Prostate gland (tissue), 2 donors: ENCODE measurements at places on chromosomes 11 and 22. TPM values are rescaled to one million over a fixed set of nuclear protein-coding genes. Genes with fewer than 3 reads are reported as not detected.

The SMTNL1 gene
- total RNA-seq: 1.4 TPM

The LDHAL6A gene
- 0.23 TPM for total RNA-seq

DNA sequence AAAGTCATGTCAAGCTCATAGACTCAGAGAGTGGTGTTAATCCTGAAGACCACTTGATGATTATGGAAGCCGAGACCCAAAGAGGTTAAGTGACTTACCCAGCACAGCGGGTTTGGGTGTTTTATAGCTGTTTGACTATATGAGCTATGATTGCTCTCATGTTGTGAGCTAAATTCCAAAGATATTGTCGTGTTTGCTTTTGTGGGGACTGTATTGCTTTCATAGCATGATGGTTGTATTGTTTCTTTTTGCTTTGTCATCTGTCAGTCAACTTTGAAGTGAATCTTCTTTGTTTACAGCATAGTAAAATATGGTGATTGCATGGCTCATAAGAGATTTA is 23.7 kb downstream of the NF2 start:
- H3K36me3 ChIP-seq: no peaks in the 10 kb centered on the region
- H3K4me3 ChIP-seq: no peak overlapping the region
- no peak for DNase-seq
- peaks cover 5% of the 10 kb centered on the region for H3K4me1 ChIP-seq
- no peaks in the 10 kb centered on the region for H3K27me3 ChIP-seq

DNA sequence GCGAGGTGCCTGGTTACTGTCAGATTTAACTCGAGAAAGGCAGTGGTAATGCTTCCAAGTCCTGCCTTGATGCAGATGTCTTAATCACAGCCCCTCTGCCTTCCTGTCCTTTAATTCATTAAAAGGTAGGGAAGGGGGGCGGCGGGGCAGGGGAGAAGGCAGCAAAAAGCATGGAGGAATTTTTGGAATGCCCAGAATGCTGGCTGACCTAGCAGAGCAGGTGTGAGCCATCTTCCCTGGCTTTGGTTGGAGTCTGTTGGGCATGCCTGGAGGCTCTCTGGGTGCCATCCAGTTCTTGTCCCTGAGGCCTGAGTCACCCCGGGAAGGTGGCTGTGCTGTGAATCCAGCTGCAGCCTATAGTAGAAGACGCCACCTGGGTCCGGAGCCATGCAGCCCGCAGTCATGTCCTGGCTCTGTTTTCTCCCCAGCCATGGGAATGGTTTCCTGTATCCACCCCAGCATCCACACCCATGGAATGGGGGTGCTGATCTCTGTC is 15.6 kb downstream of the KIAA1671 start:
- no peaks in the 10 kb centered on the region for H3K36me3 ChIP-seq
- H3K4me3 ChIP-seq: no peak overlapping the region
- H3K27me3 ChIP-seq: no peaks in the 10 kb centered on the region
- peak overlapping the region; percentile 89 for H3K27ac ChIP-seq
- peaks cover 14% of the 10 kb centered on the region for H3K4me1 ChIP-seq

The PAAF1 gene
- 28.3 TPM for total RNA-seq

The KRTAP5-4 gene
- not detected for total RNA-seq

The MYBPC3 gene
- total RNA-seq: not detected

The KIF18A gene
- total RNA-seq: 3.8 TPM

- H3K27me3 ChIP-seq: no peaks in the 10 kb centered on the region
- DNase-seq: no peak
- H3K36me3 ChIP-seq: no peaks in the 10 kb centered on the region
- H3K27ac ChIP-seq: no peak overlapping the region
Observed at GRCh38 chr22:30673136-30673535, 5.5 kb upstream of the DUSP18 start.

DNA sequence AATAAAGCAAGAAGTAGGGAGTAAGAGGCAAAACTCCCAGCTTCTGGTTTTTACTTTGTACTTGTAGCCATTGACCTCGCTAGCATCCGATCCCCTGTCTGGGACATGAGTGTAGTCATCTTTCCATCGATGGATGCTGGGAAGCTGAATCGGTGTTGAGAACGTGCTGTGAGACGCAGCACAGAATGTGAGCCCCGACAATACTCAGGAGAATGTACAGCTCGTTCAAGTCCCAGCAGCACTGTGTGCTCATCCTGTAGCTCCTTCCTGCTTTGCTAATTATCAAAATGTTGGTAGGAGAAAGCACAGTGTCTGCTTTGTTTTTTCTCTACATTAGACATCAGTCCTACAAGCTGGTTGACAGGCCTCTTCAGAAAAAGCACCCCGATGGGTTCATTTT is 56.6 kb downstream of the JAM3 start:
- no peaks in the 10 kb centered on the region for H3K36me3 ChIP-seq
- peak overlapping the region; percentile 29 for H3K27ac ChIP-seq
- peak overlapping the region; percentile 17 for H3K4me3 ChIP-seq
- H3K27me3 ChIP-seq: no peaks in the 10 kb centered on the region
- no peaks in the 10 kb centered on the region for H3K4me1 ChIP-seq

DNA sequence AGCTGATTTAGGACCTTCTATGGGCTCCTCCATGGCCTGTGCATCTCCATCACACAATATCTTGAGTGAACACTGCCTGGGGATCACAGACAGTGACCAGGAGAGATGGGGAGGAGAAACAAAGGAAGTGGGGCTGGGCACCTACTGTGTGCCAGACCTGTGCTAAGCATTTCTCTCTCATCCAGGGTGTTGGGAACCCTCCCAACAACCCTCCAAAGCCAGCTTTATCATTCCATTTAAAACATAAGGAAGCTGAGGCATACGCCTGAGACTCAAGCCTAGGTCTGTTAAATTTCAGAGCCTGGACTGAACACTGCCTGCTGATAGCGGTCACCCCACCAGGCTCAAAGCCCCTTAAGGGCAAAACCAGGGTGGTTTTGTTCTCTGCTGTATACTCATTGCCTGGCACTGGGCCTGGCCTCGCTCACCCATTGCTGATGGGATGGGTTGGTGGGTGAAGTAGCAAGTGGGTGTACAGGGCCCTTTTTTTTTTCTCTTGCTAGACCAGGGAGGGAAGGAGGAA is 130.1 kb downstream of the MN1 start:
- H3K27me3 ChIP-seq: no peaks in the 10 kb centered on the region
- H3K4me3 ChIP-seq: no peak overlapping the region
- no peak for DNase-seq

The CTSW gene
- 1.8 TPM for total RNA-seq

The IRAG1 gene
- 14.7 TPM for total RNA-seq

GRCh38 chr22:22789922-22790845 is 97.4 kb upstream of the IGLL5 start:
- H3K36me3 ChIP-seq: no peaks in the 10 kb centered on the region
- H3K27ac ChIP-seq: no peak overlapping the region
- no peaks in the 10 kb centered on the region for H3K27me3 ChIP-seq
- DNase-seq: no peak

The IFITM5 gene
- total RNA-seq: not detected

The EXPH5 gene
- total RNA-seq: 17.3 TPM

DNA sequence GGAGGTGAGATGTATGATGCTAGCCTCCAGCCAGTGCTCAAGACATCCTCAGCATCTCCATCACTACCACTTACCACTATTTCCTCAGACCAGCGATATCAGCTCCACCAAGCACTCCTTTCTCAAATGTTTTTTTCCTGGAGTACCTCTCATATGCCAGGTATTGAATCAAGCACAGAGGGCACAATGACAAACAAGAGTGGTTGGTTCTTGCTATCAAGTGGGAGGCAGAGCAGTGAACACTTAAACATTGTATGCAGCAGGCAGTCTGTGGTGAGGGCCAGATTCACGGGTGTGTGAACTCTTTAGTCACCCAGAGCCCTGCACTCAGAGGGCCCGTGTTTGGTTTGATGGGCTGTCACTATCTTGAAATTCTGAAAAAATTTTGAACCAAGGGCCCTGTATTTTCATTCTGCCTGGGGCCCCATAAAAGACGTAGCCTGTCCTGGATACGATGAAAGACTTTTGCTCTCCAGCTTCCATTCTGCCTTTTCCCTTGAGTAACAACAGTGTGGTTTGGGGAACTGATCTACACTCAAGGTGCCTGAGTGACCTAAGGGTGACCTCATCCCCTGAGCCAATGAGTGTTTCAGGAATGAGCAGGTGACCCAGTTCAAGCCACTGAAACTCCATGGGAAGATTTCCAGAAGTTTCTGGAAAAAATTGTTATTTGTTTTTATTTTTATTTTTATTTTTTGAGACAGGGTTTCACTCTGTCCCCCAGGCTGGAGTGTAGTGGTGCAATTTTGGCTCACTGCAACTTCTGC is 348.4 kb upstream of the NARS2 start:
- no peaks in the 10 kb centered on the region for H3K27me3 ChIP-seq
- no peaks in the 10 kb centered on the region for H3K4me1 ChIP-seq
- DNase-seq: no peak
- H3K27ac ChIP-seq: no peak overlapping the region
- H3K4me3 ChIP-seq: no peak overlapping the region

- no peak overlapping the region for H3K4me3 ChIP-seq
- no peak for DNase-seq
- H3K27me3 ChIP-seq: no peaks in the 10 kb centered on the region
- no peaks in the 10 kb centered on the region for H3K36me3 ChIP-seq
Observed at GRCh38 chr11:37963440-37963839, 1365.4 kb upstream of the RAG2 start.

- H3K27me3 ChIP-seq: no peaks in the 10 kb centered on the region
- H3K27ac ChIP-seq: peak overlapping the region; percentile 80
- no peaks in the 10 kb centered on the region for H3K4me1 ChIP-seq
- no peaks in the 10 kb centered on the region for H3K36me3 ChIP-seq
Observed at GRCh38 chr22:17845790-17846189, 71.5 kb upstream of the BID start.

The CSNK2A3 gene
- total RNA-seq: 1.1 TPM

DNA sequence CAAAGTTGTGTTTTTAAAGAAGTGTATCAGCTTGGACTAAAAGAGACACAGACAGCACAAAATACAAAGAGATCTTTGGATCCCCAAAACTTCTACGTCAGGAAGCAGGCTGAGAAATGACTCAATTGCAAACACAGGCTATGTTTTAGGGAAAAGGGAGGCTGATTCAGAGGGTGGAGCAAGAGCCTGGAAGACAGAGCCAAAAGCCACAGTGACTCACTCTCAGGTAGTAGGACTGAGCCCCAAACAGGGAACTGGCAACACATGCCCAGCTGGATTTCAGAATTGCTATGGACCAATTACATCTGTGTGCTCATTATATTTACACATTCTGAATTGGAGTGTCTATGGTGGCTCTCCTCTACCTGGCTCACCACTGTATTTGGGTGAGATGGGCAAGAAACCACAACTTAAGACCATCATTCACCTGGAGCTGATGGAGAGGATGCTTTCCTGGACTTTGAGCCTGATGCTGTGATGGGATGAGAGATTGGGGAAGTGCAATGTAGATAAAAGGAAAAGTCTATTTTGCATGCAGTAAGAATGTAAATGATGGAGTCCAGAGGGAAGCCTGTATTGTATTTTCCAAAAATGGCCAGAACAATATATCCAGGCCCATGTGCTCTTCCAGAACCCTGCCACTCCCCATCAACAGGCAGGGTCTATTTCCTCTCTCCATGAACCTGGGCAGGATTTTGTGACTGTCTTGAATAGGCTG is 20.8 kb upstream of the LINC01488 start:
- no peak overlapping the region for H3K27ac ChIP-seq
- no peaks in the 10 kb centered on the region for H3K27me3 ChIP-seq
- H3K4me1 ChIP-seq: no peaks in the 10 kb centered on the region
- DNase-seq: no peak

- H3K4me3 ChIP-seq: no peak overlapping the region
- no peak for DNase-seq
- H3K36me3 ChIP-seq: no peaks in the 10 kb centered on the region
- H3K27ac ChIP-seq: no peak overlapping the region
- no peaks in the 10 kb centered on the region for H3K27me3 ChIP-seq
- no peaks in the 10 kb centered on the region for H3K4me1 ChIP-seq
Observed at GRCh38 chr22:46754826-46755225, 7.6 kb upstream of the TBC1D22A start.

- H3K4me3 ChIP-seq: no peak overlapping the region
- H3K4me1 ChIP-seq: no peaks in the 10 kb centered on the region
- no peak overlapping the region for H3K27ac ChIP-seq
- H3K36me3 ChIP-seq: no peaks in the 10 kb centered on the region
- no peak for DNase-seq
Observed at GRCh38 chr11:117691218-117691514, 105.8 kb downstream of the DSCAML1 start.

The PRODH gene
- total RNA-seq: 11.5 TPM

- no peaks in the 10 kb centered on the region for H3K36me3 ChIP-seq
- no peak for DNase-seq
- H3K27ac ChIP-seq: no peak overlapping the region
- H3K27me3 ChIP-seq: no peaks in the 10 kb centered on the region
- no peaks in the 10 kb centered on the region for H3K4me1 ChIP-seq
Observed at GRCh38 chr11:77202941-77203900, 75.2 kb downstream of the MYO7A start.

GRCh38 chr11:130865774-130866114 is 50.5 kb downstream of the SNX19 start:
- no peaks in the 10 kb centered on the region for H3K36me3 ChIP-seq
- no peak for DNase-seq
- no peak overlapping the region for H3K4me3 ChIP-seq
- H3K4me1 ChIP-seq: no peaks in the 10 kb centered on the region
- no peaks in the 10 kb centered on the region for H3K27me3 ChIP-seq

GRCh38 chr11:46711303-46711702 is 7.7 kb upstream of the F2 start:
- no peaks in the 10 kb centered on the region for H3K4me1 ChIP-seq
- H3K27ac ChIP-seq: peak overlapping the region; percentile 63
- peaks cover 2% of the 10 kb centered on the region for H3K36me3 ChIP-seq

DNA sequence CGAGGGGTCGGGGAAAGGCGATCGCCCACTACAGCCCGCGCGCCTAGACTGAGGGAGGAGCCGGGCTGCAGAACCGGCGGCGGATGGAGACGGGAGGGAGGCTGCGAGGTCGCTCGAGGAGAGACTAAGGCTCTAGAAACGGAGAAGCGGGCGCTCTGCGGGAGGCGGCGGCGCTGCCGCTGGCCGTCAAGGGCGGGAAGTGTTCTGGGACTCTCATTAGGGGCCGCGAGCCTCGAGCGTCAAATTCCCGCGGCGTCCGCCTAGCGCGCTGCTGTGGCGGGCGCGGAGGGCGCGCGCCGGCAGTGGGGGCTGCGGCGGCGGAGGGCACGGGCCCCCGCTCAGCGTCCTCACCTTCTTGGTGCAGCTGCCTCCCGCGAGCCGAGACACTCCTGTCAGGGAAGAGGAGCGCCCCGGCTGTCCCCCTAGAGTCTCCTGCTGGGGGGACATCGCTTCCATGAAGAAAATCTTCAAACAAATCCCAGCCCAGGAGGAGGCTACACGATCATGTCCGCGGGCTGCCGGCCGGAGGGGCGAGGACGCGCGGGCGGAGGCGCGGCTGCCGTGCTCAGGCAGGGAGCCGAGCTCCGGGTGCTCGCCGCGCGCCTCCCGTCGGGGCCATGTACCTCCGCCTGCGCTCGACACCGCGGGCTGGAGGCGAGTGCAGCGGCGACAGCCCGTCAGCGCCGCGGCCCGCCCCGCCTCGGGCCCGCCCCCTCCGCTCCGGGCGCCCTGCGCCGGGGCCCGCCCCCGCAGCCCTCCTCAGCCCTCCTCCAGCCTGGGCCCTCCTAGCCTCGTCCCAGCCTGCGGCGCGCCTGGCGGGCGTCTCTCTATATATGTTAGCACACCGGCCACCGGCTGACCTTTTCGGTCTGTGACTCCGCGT is at the start of gene ARHGAP20:
TSS of gene ARHGAP20 (minus strand) at position 662 of the 883 bp plus-strand sequence. CDS start at position 456, 206 bp downstream.
- peak within 1 kb of the TSS; percentile 72 for H3K27ac ChIP-seq
- H3K4me1 ChIP-seq: no peaks in the 10 kb centered on the region
- DNase-seq: peak; percentile 42
- H3K36me3 ChIP-seq: no peaks in the 10 kb centered on the region
- no peaks in the 10 kb centered on the region for H3K27me3 ChIP-seq
